HCT116 (cell line): ENCODE measurements at places on chromosomes 5 and 9.

DNA sequence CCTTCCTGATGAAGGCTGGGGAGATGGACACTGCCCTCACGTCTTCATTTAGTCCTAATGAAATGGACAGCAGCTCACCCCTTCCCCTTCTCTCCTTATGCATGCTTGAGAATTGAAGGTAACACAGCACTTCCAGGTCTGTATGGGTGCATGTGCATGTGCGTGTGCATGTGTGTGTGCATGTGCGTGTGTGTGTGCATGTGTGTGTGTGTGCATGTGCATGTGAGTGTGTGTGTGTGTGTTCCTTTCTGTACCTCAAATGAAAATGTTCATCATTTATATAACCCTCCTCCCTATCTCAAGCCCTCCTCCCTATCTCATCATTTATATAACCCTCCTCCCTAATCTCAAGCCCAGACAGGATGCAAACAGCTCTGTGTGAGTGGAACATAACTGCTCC is 444.8 kb downstream of the MAT2B start:
- no peak for DNase-seq

DNA sequence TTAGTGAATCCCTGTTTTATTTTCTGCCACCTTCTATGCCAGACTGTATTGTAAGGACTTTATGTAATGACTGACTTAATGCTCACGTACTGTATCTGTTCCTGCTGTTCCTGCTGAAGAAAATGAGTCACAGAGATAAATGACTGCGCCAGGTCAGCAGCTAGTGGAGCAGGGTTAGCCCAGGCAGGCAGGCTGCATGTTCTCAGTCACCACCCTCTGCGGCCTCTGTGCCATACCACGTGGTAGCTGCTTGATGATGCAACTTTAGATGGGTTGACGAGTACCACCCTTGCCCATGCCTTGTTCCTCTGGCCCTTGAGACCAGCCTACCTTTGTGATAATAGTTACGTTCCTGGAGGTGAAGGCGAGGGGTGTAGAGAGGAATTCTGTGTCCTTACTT is 161.9 kb downstream of the TRIO start:
- DNase-seq, result no peak

- no peak for DNase-seq
Measured at GRCh38 chr5:91423871-91424270, 40.8 kb upstream of the ARRDC3 start.

DNA sequence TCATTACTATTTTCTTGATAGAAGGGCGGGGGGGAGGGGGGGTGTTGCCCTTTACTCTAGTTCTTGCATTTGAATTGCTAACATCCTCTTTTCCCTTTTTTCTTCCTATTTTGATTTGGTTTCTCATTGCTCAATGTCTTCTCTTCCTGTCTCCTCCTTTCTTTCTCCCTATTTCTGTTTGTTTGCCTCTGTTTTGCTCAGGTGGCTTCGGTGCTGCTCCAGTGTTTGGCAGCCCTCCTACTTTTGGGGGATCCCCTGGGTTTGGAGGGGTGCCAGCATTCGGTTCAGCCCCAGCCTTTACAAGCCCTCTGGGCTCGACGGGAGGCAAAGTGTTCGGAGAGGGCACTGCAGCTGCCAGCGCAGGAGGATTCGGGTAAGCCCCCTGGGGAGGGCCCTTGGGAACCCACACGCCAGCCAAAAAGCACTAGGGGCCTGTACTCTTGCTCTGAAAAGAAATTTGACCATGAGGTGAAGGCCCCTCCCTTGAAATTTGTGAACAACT is 48.3 kb downstream of the FAM78A start:
- DNase-seq, result no peak

DNA sequence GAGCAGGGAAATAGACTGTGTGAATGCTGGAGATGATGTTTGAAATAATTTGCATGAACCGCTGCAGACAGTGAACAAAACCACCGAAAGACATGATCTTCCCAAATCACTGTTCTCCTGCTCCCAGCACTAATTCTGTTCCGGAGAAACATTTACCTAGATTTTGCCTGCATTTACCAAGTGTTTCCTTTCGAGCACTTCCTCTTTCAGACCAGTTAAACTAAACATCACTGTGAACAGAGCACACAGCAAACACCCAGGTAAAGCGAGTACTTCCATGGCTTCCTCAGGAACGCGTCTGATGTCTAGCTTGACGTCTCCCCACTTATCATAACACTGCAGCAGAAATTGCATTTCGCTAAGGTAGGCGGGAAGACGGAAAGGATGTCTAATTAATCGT is 45.1 kb upstream of the PTCH1 start:
- DNase-seq, result no peak

DNA sequence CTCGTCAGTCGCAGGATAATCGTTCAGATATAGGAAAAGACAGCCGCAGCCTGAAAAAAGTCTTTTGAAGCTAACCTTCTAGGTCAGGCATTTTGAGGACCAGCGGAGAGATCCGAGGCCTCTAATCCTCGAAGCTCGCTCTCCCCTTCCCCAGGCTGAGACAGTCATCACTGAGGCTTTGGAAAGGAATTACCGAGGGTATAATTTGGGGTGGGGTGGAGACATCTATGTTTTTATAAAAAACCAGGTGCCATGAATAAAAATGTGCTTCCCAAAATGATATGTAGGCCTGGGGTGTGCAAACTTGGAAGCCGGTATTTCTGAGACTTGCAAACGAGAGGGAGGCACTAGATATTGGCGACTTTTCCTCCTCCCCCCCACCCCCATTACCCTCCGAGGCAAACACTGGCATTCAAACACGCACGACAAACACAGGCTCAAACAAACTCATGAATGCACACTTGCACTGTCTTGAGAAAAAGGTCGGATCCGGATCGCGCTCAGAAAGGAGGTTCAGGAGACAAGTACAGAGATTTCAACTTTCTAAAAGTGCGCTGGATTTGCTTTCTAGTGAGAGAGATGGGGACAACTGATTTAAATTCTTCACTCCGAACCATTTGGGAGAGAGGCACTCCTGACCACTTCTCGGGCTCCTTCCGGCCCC is 935 bp upstream of the MSX2 start:
- DNase-seq, result no peak

DNA sequence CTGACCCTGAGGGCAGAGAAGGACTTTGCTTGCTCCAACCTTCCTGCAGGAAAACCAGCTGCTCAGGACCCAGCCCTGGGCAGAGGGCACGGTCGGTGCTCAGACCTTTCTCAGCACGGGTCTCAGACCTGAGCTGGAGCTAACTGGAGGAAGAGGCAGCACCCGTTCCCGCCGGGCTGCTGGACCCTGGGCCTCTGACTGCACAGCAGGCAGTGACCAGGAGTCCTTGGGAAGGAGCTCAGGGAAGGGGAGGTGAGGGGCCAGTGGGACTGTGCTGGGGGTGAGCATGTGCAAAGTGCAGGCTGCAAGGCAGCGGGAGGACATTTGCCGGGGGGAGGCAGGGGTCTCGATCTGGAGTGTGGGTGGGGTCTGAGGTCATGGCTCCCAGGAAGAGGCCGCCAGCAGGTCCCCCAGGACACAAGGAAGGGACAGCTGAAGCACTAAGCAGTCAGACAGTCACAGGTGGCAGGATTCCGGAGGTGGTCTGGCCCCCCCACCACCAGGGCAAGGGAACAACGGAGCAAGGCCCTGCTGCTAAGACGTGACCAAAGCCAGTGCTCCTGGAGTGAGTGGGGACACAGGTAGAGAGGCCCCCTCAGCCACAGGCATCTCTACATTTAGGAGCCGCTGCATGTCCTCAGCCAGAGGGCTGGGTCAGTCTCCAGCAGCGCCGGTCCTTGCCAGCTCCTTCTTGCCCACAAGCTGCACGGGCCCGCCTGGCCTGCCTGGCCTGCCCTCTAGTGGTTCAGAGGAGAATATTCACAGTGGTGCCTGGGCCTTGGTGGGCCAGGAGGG is 4.8 kb upstream of the DPM2 start:
- no peak for DNase-seq

- no peak for DNase-seq
Measured at GRCh38 chr9:35517131-35517530, 27.2 kb downstream of the RUSC2 start.

DNA sequence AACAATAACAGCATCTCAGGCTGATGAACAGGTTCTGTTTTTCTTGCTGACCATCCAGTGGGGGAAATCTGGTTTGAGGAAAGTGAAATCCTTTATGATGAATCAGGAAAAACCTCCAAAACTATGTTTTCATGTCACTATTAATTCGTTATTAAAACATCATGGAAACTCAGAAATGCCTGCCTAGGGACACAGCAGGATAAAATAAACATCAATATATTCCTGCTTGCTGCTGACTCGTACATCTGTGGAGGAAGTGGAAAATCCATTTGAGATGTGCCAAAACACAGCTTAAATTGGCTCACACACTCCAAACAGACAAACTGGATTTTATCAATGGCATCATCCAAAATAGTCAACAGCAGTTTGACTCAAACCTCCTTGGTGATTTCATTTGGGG is 53.0 kb downstream of the TEK start:
- DNase-seq, result no peak

DNA sequence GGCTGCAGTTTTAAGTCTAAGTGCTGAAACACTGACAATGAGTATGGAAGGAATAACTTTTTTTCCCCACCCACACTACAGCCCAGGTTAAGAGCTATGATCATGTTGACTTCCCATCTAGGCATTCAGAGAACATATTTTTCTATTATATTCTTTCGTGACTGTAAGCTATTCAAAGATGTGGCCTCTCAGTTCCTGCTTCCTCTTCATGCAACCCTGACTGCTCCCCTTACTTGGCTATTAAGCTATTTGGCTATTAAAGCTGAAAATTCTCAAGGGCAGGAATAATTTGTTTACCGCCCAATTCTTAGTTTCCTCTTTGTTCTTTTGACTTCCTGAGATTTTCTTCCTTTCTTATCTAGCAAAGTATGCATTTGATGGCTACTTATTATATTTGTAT is 18.6 kb upstream of the ALDH1A1 start:
- DNase-seq, result no peak

GRCh38 chr9:69760278-69760610 is 433 bp upstream of the PTAR1 start:
- DNase-seq, result no peak

GRCh38 chr9:92180669-92181181 is 65.5 kb upstream of the SPTLC1 start:
- DNase-seq, result no peak

DNA sequence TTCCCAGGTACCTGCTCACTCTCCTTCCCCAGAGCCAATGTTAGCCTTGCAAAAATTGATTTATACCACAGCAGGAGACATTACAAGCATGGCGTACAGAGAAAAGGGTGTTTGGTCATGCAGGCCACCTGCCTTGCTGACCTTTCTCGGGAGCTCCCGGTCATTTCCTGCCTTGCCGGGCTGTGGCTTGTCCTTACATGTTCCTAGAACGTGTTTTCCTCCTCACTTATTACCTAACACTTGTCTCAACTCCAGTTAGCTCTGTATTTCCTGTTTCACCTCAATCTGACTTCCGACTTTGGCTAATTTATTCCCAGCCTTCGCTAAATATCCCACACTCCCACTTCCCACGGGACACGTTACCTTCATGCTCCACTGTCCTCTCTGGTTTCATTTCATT is 282.5 kb downstream of the ICE1 start:
- no peak for DNase-seq

- DNase-seq, result no peak
Measured at GRCh38 chr5:123344816-123345426, 78.3 kb downstream of the CEP120 start.

- no peak for DNase-seq
Measured at GRCh38 chr9:76926324-76926741, 20.4 kb upstream of the PRUNE2 start.

- DNase-seq, result no peak
Measured at GRCh38 chr9:123239726-123240125, 28.7 kb downstream of the STRBP start.

DNA sequence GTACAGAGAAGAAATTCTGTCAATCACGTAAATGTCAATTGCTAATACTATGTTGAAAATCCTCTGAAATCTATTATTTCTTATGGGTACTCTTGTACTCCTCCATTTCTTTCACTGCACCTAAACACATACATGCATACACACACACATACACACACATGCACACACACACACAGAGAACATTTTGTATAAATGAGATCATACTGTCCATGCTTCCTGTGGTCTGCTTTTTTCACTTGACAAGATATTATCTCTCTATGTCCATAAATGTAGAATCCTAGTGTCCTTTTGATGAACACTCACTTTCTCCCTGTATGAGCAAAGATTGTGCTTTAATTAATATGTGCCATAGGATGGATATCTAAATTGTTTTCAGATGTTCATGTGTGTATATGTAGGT is 32.7 kb upstream of the TLR4 start:
- no peak for DNase-seq

- no peak for DNase-seq
Measured at GRCh38 chr9:137295849-137296669, 6.0 kb downstream of the NRARP start.

DNA sequence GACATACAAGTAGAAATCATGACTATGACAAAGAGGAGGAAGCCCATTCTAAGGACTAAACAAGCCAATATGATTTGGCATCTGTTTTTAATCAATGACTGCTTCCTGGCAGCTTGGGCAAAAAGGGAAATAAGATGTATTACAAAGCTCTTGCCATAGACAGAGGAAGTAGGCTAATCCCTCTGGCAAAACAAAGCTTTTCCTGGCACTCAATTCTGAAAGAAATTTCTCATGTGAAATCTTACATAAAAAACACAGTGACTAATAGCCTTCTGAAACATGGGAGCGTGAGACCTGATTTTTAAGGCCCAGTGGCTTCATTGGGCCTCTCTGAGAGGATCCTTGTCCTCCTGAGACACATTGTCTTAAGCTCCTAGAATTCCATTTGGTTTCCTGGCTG is 93.6 kb downstream of the COL23A1 start:
- no peak for DNase-seq

DNA sequence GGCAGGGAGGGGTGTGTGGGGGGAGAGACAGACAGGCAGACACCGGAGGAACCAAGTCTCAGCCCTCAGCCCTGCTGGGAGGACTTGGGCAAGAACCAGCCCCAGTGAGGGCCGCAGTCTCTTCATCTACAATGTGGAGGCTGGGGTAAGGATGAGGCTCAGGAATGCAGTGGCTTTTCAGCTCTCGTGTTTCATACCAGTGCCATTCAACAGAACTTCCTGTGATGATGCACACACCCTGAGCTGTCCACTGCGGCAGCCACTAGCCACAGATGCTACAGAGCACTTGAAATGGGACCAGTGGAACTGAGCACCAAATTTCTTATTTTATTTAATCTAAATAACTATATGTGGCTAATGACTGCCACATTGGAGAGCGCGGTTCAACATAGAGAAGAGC is 10.7 kb downstream of the CAMK2A start:
- no peak for DNase-seq

GRCh38 chr9:27870404-27870803 is 297.1 kb upstream of the C9orf72 start:
- DNase-seq, result no peak

GRCh38 chr5:154850255-154851062 is at the start of gene FAXDC2:
TSS of gene FAXDC2 (minus strand) at chr5:154850603. CDS start at chr5:154838178, 12,425 bp downstream.
- no peak for DNase-seq

- no peak for DNase-seq
Measured at GRCh38 chr5:148176480-148176879, 8.1 kb downstream of the SPINK14 start.

- no peak for DNase-seq
Measured at GRCh38 chr9:34087370-34087769, 38.7 kb upstream of the UBAP2 start.

GRCh38 chr5:122067390-122067789 is 10.7 kb downstream of the LOX start:
- no peak for DNase-seq
